Subcutaneous preadipocyte (primary cell): ENCODE measurements at places on chromosomes 1 and 21. TPM values are rescaled to one million over a fixed set of nuclear protein-coding genes. Genes with fewer than 3 reads are reported as not detected.

BRINP2 gene
- under 0.01 TPM in 1 of 2 replicates, not detected in the other for total RNA-seq

FNDC5 gene
- total RNA-seq = 0.20 and 0.37 TPM in 2 replicates

NTMT2 gene
- total RNA-seq = not detected in 2 replicates

HES4 gene
- total RNA-seq = not detected in 2 replicates

OR2L8 gene
- not detected in 2 replicates for total RNA-seq

INTS7 gene
- total RNA-seq = 13.2 and 17.6 TPM in 2 replicates

LIPI gene
- total RNA-seq = not detected in 2 replicates

BNIPL gene
- 0.37 and 0.39 TPM in 2 replicates for total RNA-seq

SH3BGRL3 gene
- total RNA-seq = 66.3 and 69.1 TPM in 2 replicates

CFAP74 gene
- not detected in 2 replicates for total RNA-seq

RIMKLA gene
- total RNA-seq = not detected in 2 replicates

PLK3 gene
- 23.1 and 41.8 TPM in 2 replicates for total RNA-seq

NAV1 gene
- total RNA-seq = 41.5 and 58.5 TPM in 2 replicates

KIF21B gene
- total RNA-seq = under 0.01 TPM in 2 replicates

SDCCAG8 gene
- 53.6 and 75.1 TPM in 2 replicates for total RNA-seq

RGSL1 gene
- not detected in 2 replicates for total RNA-seq

RAB42 gene
- total RNA-seq = 3.3 and 8.5 TPM in 2 replicates

ZNF683 gene
- not detected in 2 replicates for total RNA-seq

TRIM63 gene
- under 0.01 TPM in 1 of 2 replicates, not detected in the other for total RNA-seq

PLXNA2 gene
- total RNA-seq = 0.73 and 5.5 TPM in 2 replicates

FPGT gene
- total RNA-seq = 13.5 and 14.0 TPM in 2 replicates

ANXA9 gene
- total RNA-seq = 0.20 and 0.37 TPM in 2 replicates

ATP5PF gene
- 34.6 and 44.8 TPM in 2 replicates for total RNA-seq

ITLN1 gene
- not detected in 2 replicates for total RNA-seq

C1orf87 gene
- total RNA-seq = not detected in 2 replicates

MSH4 gene
- total RNA-seq = under 0.01 and 0.20 TPM in 2 replicates

MNDA gene
- total RNA-seq = not detected in 2 replicates

TGFBR3 gene
- 123 and 162 TPM in 2 replicates for total RNA-seq

CFAP45 gene
- 0.37 and 0.39 TPM in 2 replicates for total RNA-seq

KCNK2 gene
- 8.6 and 10.3 TPM in 2 replicates for total RNA-seq

VWA5B1 gene
- total RNA-seq = not detected in 2 replicates

DNM3 gene
- total RNA-seq = 1.8 and 5.7 TPM in 2 replicates

AGT gene
- total RNA-seq = 0.73 TPM in 1 of 2 replicates, not detected in the other

NOC2L gene
- total RNA-seq = 76.4 and 120 TPM in 2 replicates

PLA2G2D gene
- not detected in 2 replicates for total RNA-seq

FCRL4 gene
- not detected in 2 replicates for total RNA-seq

DR1 gene
- total RNA-seq = 20.9 and 25.8 TPM in 2 replicates

FHAD1 gene
- 0.73 and 0.78 TPM in 2 replicates for total RNA-seq

CD247 gene
- total RNA-seq = not detected in 2 replicates

LCE1B gene
- not detected in 2 replicates for total RNA-seq

PADI2 gene
- not detected in 2 replicates for total RNA-seq

SV2A gene
- 9.4 and 13.2 TPM in 2 replicates for total RNA-seq
